Activated B cell treated with CpG ODN at 0.5 μM for 24 hours (primary cell): ENCODE measurements at places on chromosomes 7 and 10.

DNA sequence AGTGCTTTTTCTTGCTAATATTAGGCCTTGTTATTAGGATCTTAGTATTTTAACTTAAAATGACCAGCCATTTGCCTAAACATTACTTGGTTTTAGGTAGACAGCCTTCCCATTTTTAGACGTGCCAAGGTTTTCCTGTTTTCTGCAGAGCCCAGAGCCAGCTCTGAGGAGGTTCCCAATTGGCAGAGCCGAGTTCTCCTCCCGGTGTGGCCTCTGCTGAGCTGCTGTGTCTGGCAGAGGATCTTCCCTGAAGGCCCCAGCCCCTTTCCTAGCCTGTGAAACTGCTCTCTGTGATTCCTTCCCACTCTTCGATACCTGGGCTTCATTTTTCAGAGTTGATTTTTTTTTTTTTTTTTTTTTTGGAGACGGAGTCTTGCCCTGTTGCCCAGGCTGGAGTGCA is 91.4 kb downstream of the EEPD1 start:
- no peaks in the 10 kb centered on the region for H3K4me1 ChIP-seq
- no peak overlapping the region for H3K27ac ChIP-seq
- no peak overlapping the region for H3K4me3 ChIP-seq
- DNase-seq: no peak

DNA sequence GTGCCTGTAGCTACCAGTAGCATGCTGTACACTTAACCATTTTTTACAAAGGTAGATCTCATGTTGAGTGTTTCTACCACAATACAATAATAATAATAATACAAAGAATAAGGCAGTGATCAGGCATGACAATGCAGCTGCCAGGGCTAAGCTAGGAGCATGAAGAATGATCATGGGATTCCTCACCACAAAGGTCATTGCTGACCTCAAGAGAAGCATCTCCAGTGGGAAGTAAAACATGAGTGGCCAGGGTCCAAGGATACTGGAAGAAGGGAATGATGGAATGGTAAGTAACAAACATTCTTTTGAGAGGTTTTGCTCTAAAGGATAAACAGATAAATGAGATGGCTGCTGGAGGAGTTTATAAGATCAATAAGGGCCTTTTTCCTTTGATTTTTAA is 591.1 kb downstream of the TNS3 start:
- H3K4me3 ChIP-seq: no peak overlapping the region
- H3K4me1 ChIP-seq: no peaks in the 10 kb centered on the region
- H3K27ac ChIP-seq: no peak overlapping the region
- H3K27me3 ChIP-seq: no peaks in the 10 kb centered on the region
- no peaks in the 10 kb centered on the region for H3K36me3 ChIP-seq

DNA sequence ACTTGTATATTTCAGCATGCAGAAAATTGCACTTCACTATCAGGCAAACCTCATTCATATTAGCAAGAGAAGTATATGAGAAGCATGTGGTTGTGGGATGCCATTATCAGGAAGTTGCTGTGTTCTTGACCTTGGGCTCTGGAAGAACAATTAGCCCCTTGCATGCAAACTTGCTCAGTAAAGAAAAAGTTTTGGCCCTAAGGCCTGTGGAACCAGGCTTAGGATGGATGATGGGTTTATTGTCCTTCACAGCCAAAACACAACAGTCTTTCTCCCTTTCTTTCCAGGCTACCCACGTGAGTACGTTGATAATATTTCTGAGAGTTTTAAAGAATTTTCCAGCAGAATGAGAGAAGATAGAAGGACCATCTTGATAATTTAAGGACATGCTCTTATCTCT is 166.4 kb downstream of the AUTS2 start:
- H3K36me3 ChIP-seq: no peaks in the 10 kb centered on the region
- no peak for DNase-seq

GRCh38 chr10:118449521-118449920 is 107.4 kb upstream of the FAM204A start:
- no peak for DNase-seq
- no peak overlapping the region for H3K27ac ChIP-seq

GRCh38 chr10:58372607-58373441 is 12.4 kb upstream of the TFAM start:
- peaks cover 3% of the 10 kb centered on the region for H3K36me3 ChIP-seq
- H3K27me3 ChIP-seq: no peaks in the 10 kb centered on the region
- H3K4me3 ChIP-seq: no peak overlapping the region
- peaks cover 3% of the 10 kb centered on the region for H3K4me1 ChIP-seq
- no peak for DNase-seq
- peak overlapping the region; percentile 20 for H3K27ac ChIP-seq

- H3K27ac ChIP-seq: peak overlapping the region; percentile 97
- no peaks in the 10 kb centered on the region for H3K27me3 ChIP-seq
- DNase-seq: no peak
- H3K4me3 ChIP-seq: peak overlapping the region; percentile 96
Measured at GRCh38 chr7:75739796-75740672, 1.3 kb upstream of the HIP1 start.

- no peaks in the 10 kb centered on the region for H3K36me3 ChIP-seq
- H3K27ac ChIP-seq: no peak overlapping the region
- no peaks in the 10 kb centered on the region for H3K4me1 ChIP-seq
- no peak overlapping the region for H3K4me3 ChIP-seq
Measured at GRCh38 chr10:20363684-20364083, 533.4 kb downstream of the NEBL start.

DNA sequence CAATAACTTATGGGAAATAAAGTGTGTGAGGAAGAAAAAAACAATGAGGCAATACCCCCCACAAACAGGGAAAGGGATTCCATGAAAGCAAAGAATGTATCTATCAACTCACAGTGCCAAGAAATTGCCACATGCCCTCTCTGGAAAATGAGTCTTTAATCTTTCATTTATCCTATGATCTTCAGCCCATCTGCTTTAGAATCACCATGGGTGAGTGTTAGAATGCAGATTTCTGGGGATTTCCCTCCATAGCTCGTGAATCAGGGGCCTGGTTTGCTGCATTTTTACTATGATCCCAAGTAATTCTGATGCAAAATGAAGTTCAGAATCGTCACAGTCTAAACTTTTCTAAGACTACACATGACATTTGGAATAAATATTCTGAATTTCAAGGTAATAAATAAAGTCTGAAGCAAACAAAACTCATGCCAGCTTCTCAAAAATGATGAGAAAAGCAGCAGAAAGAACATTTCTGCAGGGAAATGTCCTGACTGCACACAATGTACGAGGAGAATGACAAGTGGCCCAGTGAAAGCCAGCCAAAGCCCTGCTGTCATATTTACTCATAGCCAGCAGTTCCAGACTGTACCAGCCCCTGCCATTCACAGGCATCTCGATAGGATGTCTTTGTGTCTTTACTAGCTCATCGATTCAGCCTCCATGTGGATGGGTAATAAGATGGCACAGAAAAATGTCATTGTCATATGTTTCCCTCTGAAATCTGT is 167.1 kb downstream of the ELMO1 start:
- H3K36me3 ChIP-seq: peaks cover 13% of the 10 kb centered on the region
- peaks cover 40% of the 10 kb centered on the region for H3K4me1 ChIP-seq
- no peak overlapping the region for H3K27ac ChIP-seq
- H3K4me3 ChIP-seq: no peak overlapping the region
- no peaks in the 10 kb centered on the region for H3K27me3 ChIP-seq

DNA sequence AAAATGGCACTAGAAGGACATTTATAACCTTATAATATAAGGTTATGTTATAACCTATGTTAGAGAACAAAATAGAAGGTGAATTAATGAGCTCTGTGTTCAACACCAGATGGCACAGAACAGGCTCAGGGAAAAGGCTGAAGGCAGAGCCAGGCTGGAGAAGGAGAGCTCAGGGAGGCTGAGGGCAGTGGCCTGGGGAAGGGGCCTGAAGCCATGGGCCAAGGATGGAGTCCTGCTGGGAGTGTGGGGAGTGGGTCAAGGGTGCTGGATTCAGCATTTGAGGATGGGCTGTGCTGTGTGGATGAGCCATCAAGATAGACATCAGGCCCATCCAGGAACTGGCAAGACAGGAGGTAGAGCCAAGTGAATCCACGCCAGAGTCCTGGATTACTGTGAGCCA is 218.8 kb downstream of the ZNF248 start:
- no peak overlapping the region for H3K4me3 ChIP-seq
- no peaks in the 10 kb centered on the region for H3K4me1 ChIP-seq
- no peak for DNase-seq
- no peak overlapping the region for H3K27ac ChIP-seq
